ENCODE measurements at places on chromosomes 1 and 21.
A peak's percentile ranks its signal among the peaks of the same experiment; 100 is the strongest.

DNA sequence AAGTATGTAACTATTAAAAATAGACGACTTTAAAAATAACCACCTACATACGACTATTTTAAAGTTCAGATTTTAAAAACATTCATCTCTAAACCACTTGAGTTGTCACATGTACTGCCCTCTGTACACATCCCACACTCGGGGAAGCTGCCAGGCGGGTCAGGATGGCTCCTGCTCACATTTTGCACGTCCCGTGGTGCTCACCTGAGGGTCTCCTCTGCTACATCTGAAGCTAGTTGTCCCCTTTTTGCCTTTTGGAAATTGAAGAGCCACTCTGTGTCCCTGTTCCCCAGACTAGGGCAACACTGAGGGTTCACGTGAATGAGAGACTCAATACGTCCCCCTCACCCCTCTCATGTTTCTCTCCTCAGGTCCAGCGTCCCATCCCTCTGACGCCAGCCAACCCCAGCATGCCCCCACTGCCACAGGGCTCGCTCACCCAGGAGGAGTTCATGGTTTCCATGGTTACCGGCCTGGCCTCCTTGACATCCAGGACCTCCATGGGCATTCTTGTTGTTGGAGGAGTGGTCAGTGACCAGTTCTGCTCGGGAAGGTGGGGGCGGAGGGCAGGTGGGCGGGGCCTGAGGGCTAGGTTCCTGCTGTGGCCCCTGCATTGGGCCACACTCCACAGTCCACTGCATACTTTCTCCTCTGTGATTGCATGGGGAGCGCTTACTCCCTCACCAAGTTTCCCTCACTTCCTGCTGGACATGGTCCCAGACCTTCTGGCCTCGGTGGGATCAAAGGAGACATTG is 13.0 kb upstream of the MIIP start:
- no peak for DNase-seq

DNA sequence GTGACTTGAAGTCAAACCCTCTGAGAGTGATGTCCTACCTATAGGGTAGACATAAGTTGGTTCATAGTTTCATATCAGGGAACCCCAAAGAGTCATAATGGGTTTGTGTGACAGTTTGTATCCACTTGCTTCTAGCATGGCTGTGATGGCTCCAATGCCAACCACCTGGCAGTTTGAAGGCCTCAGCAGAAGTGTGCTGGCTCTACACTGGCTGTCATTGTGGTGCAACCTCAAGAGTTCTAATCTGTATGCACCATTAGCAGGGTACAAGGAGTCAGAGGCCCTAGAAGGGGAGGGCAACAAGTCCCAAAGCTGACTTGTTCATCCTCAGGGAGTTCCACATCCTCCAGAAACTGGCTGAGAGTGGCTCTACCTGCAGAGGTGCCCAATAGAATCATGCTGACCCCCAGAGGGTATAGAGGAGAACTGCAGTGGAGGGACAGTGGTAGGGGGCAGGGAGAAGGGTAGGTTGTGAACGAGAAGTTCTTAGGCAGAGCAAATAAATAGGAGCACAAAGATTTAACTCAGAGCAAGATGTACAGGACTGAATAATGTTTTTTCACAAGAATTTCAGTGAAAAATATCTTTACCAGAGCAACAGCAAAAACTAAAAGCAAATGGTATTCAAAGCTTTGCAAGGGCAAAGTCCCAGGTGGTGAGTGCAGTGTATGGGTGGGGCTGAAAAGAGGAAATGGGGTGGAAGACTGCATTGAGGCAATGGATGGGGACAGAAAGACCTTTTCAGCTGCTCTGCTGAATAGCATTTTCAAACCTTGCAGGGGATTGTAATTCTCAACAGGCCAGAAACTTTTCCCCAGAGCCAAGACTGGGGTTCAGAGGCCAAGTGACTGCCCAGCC is 3.2 kb downstream of the FCRL2 start:
- DNase-seq, result no peak

DNA sequence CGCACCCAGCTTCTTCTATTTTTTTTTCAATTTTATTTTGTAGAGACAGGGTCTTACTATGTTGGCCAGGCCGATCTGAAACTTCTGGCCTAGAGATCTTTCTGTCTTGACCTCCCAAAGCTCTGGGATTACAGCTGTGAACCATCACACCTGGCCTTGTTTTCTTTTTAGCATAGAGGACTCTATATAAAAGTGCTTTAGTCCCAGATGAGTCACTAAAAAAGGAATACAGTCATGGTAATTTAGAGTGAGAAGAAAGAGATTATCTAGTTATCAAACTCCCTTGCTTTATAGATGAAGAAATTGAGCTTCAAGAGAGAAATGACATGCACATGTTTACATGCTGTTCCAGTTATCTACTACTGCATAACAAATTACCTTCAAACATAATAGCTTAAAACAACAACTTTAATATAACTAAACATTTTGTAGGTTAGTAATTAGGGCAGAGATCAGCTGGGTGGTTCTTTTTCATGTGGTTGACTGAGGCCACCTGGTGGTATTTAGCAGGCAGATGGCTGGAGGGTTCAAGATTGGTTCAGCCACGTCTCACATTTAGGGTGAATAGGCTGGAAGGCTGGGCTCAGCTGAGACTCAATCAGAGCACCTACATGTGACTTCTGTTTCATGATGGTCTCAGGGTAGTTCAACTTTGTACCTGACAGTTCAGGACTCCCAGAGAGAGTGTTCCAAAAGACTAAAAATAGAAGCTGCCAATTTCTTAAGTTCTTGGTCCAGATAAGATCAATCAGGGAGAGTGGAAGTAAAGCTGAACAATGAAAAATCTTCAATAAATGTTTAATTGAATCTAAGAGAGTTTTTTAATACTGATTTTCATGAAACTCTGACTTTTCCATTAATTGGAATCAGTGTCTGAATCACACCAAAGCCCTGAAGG is 16.9 kb upstream of the MTF2 start:
- DNase-seq, result peak; percentile 15

- DNase-seq, result no peak
Observed at GRCh38 chr1:181984006-181984405, 77.5 kb downstream of the ZNF648 start.

DNA sequence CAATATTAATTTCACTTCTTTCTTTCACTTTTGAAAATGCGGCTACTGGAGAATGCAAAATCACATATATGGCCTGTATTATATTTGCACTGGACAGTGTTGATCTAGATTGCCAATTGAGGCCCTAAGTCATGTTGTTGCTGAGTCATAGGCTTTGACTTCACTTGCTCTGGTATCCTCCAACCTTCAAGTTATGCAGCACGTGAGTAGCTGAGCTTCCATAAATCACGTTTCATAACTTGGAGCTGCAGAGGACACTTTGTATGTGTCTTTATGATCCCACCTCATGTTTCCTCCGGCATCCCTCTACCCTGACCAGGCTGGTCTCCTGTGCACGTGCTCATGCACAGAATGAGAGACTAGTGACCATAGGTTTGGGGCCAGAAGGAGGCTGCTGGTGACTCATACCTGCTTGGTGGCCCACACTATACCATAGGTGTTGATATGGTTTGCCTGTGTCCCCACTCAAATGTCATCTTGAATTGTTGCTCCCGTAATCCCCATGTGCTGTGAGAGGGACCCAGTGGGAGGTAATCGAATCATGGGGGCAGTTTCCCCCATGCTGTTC is 103.0 kb upstream of the TSPAN2 start:
- DNase-seq, result no peak

- DNase-seq, result no peak
Observed at GRCh38 chr1:64474665-64475439, 4.9 kb downstream of the CACHD1 start.

- no peak for DNase-seq
Observed at GRCh38 chr1:116277840-116278540, 95.1 kb upstream of the ATP1A1 start.

- peak; percentile 30 for DNase-seq
Observed at GRCh38 chr1:236868625-236869467, 73.8 kb downstream of the MTR start.

- no peak for DNase-seq
Observed at GRCh38 chr1:31815307-31815645, 546 bp downstream of the SPOCD1 start.

GRCh38 chr1:66258404-66259105 is 275.4 kb upstream of the SGIP1 start:
- DNase-seq, result no peak

DNA sequence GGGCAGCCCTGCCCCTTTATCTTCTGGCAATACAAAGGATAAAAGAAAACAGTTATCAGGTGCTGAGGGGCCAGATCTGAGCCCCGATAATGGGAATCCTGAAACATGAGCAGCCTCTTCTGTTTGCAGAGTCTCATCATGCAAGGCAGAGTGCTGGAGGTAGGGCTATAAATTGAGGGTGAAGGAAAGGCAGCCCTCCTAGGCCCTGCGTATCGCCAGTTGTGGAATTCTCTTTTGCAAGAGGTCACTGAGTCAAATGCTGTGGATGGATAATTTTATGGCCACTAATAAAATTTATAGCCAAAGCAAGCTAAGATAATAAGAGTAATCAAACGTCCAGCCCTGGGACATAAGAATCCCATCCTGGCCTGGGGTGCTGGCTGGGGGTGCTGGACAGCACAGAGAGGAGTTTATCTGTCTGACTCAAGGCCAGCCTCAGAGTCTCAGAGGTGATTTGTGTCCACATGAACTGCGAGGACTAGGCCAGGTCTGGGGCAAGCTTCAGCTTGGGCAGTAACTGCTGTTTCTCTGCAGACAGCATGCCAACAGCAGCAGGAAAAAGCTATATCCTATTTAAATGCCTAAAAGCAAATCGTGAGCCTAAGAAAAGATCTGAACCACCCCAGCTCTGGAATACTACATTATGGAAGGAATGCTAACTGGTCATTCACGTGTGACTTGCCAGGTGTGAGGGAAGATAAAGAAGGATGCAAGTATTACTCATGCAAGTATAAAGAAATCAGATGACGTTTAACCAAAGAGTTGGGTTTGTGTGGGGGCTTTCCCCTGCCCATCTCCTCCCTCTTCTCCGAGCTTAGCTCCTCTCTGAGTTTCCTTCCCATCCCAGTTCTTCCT is 254.8 kb downstream of the KIF26B start:
- DNase-seq, result no peak

- DNase-seq, result peak; percentile 38
Observed at GRCh38 chr21:42164064-42164789, 54.7 kb upstream of the ABCG1 start.

DNA sequence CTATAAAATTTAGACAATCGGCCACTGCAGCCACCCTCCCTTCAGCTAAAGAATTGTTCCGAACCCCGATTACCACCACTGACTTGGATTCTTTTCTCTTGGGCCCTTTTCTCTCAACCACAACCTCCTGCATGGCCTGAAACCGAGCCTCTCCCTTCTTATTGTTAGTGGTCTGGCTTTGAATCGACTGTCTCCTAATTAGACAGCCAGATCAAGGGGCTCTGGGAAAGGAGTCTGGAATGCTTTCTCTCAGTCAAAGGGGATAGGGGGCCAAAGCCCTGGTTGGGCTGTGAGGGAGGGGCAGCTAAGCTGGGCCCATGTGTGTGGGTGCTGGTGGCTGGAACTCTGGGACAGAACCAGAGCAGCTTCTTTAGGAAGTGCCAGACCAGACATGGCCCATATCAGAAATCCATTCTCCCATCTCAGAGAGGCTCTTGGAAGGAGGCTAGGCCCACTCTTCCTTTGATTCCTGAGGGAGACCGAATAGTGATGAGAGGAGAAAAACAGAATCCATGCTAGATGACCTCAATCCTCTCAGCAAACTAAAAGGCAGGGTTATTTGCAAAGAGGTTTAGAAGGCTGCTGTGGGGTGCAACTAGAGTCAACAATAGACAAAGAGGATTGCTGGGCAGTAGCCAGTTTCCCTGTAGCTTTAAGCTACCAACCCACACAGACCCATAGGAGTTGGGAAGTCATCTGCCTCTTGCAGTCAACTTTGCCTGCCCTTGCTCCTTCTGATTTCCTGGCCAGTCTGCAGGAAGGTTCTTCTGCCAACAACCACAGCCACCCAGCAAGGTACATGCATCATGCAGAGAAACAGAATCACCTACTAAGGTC is 117.6 kb downstream of the AK5 start:
- DNase-seq, result no peak

DNA sequence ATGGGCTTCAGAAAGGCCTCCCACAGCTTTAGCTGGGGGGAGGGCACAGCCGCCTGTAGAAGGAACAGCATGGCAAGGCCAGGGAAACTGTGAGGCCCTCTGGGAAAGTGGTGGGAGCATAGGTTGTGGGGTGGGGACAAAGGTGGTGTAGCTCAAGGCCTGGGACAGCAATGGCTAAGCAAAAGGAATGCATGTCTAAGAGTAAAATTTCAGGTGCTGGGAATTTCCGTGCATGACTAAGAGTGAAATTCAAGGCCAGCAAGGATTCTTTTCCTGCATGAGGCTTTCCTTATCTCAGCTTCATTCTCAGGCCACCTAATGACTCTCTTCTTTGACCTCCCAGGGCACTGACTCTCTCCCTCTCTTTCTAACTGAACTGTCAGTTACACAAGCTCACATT is 86.5 kb upstream of the WNT4 start:
- DNase-seq, result no peak

- no peak for DNase-seq
Observed at GRCh38 chr1:38786040-38786436, 73.5 kb downstream of the RRAGC start.

GRCh38 chr1:223258751-223259198 is 105.2 kb downstream of the SUSD4 start:
- no peak for DNase-seq

DNA sequence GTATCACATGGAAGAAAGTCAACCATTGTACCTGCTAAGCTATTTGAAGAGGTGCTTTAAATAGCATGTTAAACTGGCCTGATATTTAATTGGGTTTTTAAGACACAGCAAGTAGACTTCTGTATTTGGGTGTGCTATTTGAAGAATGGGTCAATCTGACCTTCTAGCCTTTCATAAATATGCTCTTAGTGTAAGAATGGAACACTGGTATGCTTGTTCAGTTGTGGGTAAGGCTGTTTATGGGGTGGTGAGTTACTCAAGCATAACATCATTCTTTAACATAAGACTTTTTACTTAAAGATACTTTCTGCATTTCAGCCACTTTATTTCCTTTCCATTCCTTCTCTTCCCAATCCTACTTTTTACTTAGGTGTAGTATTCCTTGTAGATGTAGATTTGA is 21.4 kb downstream of the AHCYL1 start:
- DNase-seq, result no peak

GRCh38 chr1:115506518-115506917 is 135.3 kb upstream of the VANGL1 start:
- DNase-seq, result no peak

GRCh38 chr21:45328198-45329091 is 40.8 kb upstream of the POFUT2 start:
- no peak for DNase-seq

DNA sequence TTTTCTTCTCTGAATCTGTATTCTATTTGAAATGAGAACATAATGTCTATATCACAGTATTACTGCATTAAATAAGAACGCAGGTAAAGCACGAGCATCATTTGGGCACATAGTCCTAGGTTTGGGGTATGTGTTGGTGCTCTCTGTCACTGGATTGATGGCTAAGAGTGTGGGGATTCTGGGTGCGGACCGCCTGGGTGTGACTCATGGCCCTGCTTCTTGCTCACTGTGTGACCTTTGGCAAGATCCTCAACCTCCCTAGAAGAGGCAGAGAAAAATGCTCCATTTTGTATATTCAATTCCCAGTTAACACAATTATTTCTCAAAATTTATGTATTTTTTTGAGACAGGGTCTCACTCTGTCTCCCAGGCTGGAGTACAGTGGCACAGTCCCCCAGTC is 99.7 kb downstream of the LAMC2 start:
- no peak for DNase-seq

Data from activated T-cell treated with anti-CD3 and anti-CD28 coated beads for 4 hours (primary cell).